Astrocyte of the spinal cord (primary cell): ENCODE measurements at places on chromosomes 16 and 17.

DNA sequence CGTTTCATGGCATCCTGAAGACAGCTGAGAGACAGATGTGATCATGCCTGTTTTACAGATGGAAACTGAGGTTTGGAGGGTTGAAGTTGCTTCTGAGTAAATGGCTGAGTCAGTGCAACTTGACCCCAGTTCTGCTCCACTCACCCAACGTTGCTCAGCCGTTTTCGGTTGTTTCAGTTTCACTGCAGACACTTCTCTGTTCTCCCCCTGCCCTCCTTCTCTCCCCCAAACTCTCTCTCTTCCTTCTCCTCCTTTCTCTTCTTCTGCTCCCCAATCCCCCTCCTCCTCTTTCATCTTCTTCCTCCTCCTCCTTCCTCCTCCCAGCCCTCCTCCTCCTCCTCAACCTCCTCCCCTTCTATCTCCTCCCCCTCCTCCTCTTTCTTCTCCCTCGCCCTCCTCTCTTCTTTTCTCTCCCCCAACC lies 9.4 kb upstream of the CEP20 start:
- DNase-seq, result peak; percentile 53

DNA sequence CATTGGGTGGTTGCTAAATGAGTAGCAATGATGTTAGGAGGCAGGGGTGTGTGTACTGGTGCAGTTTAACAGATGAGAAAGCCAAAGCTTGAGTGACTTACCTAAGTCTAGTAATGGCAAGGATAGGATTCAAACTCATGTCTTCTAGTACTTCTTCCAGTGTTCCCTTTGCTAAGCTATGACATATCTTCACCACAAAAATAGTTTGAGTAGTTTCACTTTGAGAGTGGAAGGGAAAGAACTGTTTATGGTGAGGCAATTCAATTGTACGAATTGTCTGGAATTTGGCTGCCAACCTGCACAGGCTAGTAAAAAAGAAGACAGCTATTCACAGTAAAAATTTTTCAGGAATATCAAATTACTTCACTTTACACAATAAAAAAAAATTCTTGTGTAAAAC lies 138.0 kb downstream of the NLK start:
- peak; percentile 47 for DNase-seq

DNA sequence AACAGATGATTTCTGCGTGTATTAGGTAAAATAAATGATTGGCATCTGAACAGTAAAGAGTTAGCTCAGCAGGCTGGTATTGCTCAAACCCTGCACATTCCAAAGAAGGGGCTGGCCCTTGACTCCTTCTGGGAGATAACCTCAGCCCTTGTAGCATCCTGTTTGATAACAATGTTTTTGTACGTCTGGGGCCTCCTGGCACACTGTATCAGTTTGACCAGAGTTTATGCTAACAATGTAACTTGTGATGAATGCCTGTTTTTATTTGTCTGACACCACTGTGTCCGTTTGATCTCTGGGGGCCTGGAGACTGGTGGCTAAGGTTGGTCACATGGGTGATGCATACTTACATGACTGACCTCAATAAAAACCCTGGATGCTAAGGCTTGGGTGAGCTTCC lies 43.8 kb upstream of the NDRG4 start:
- DNase-seq, result no peak

GRCh38 chr16:79437764-79438751 lies 162.5 kb downstream of the MAF start:
- peak; percentile 0 for DNase-seq

GRCh38 chr16:29920288-29921033 lies 5.6 kb downstream of the KCTD13 start:
- DNase-seq, result no peak

GRCh38 chr17:42282478-42283080 lies 5.7 kb upstream of the STAT5A start:
- no peak for DNase-seq

- DNase-seq, result no peak
These were observed 238.0 kb upstream of the CIBAR2 start for GRCh38 chr16:85350146-85350728.

DNA sequence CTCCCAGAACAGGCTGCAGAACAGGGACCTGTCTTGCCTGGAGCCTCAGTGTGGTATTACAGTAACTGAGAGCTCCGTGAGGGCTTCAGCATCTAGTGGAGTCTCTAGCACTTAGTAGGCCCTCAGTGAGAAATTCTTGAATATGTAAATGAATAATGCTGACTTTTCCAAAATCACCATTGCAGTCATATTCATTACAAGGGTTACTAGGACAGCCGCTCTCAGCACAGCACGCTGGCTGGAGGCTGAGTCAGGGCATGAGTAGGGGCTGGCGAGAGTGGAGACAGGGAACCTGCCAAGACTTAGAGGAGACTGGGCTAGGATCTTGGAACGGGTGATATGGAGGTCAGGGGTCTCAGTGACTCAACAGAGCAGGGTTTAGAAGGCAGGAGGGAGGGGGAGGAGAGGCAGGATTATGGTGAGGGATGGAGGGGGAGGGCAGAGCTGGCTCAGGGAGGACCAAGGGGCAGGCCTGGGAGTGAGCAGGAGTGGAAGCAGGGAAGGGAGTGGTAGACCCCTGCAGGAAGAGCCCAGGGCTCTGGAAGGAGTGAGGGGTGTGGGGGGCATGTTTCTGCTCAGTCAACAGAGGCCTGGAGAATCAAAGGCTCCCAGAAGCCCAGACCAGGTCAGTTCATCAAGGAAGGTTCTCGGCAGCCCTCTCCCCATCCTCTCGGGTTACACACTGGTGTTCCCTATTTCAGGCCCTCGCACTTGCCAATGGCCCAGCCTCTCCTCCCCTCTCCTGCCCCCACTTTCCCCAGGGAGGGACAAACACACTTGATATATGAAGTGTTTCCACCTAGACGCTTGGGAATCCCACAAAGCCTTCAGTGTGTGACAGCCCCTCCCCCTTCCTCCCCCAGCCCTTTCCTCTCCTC lies 42.3 kb downstream of the FZD2 start:
- DNase-seq, result peak; percentile 98

- DNase-seq, result peak; percentile 72
These were observed 556 bp upstream of the SPNS1 start for GRCh38 chr16:28974007-28974436.
